NCI-H748 treated with DMSO at 0.1 percent for 48 hours (cell line): ENCODE measurements at places on chromosomes 12 and 14.

DNA sequence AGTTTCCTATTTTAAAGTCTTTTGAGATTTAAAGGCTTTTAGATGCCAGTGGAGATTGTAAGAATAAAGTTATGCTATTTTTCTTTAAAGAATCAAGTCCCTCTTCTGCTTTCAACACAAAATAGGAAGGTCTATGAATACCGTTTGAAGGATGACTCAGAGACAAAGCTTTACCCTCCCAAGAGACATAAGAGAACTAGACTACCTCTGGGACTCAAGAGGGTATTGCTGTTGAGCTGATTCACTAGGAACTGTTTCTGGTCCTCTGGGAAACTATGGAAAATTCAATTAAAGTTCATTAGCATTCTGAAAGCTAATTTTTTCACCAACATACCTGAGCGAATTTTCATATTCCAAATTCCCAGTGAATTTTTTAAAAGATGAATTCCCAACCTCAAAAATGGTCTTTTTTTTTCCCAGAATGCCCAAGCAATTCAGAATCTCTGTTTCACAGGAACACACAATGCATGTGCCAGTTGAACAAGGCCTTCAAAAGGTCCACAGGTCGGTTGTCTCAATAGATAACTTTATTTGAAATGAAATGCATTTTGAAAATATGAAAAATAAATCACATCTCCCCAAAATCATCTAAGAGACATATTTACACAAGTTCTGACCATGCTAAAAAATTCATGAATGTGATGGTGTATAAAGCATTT, 6.5 kb downstream of the PHLDA1 start:
- no peak for DNase-seq

- no peak for DNase-seq
Measured at GRCh38 chr14:100526632-100527031, 60.6 kb downstream of the BEGAIN start.

GRCh38 chr14:28773861-28774691, 7.5 kb downstream of the FOXG1 start:
- DNase-seq, result peak; percentile 90

DNA sequence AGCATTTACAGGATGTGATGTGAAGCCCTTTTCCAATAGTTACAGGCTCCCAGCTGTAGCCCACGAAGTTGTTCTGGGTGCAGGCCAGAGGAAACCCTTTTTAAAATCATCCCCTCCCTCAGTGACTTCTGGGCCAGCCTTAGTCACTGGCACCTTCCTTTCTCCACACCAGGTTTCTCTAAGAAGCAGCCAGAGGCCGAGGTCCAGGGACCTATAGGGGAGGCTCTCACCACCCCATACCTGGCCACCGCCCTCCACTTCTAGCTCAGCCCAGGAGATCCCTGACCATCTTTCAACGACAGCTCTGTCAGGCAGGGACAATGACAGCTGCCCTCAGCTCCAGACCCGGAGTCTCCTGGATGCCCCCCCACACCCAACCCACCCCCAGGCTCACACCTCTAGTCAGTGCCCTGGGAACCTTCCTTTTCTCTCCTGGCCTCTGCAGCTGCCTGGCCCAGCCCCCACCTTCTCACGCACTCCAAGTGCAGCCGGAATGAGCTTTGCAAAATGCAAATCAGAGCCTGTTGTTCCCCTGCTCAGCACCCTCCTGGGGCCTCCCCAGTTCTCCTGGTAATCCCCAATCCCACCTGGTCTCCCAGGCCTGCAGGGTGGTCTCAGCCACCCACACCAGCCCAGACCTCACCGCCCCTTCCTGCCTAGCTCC, 46.7 kb downstream of the TESC start:
- no peak for DNase-seq

- peak; percentile 17 for DNase-seq
Measured at GRCh38 chr12:114580306-114580705, 103.7 kb downstream of the TBX3 start.

GRCh38 chr14:90610346-90611040, 205.7 kb downstream of the TTC7B start:
- DNase-seq, result no peak

DNA sequence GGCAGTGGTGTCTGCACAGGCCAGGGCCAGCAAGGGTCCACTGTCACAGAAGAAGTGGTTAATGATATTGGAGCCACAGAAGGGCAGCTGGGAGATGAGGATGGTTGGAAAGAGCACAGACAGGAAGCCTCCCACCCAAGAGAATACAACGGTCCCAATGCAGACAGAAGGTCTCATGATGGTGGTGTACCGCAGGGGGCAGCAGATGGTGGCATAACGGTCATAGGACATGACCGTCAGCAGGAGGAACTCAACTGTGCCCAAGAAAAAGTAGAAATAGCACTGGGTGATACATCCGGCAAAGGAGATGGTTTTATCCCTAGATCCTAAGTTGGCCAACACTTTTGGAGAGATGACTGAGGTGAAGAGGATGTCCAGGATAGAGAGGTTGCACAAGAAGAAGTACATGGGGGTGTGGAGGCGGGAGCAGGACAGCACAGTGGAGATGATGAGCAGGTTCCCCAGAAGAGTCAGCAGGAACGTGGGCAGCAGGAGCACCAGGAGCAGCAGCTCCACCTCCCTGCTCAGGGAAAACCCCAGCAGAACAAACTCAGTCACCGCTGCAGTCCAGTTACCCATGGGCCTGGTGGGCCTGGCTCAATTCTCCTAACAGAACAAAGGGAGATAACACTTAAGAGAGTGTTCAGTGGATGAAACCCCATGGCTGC, 9.8 kb downstream of the OR6J1 start:
- DNase-seq, result no peak

DNA sequence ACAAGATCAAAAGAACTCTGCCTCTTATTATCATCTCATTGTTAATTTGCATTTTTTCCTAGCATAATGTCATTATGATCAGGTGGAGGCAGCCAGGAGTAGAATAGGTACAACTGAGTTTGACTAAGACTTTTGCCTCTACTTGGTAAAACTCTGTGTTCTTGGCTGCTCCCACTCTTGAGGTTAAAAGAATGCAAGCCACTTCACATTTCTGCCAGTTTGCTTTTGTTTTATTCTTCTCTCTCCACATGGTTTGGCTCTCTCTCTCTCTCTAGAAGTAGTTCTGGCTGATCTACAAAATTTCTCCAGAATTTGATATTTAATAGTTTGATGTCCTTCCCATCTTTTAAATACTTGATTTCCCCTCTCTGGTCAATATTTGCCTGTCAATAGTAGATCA, 170.7 kb upstream of the E2F7 start:
- DNase-seq, result no peak

- DNase-seq, result no peak
Measured at GRCh38 chr14:76612654-76613053, 148.6 kb upstream of the VASH1 start.

- DNase-seq, result no peak
Measured at GRCh38 chr14:85291731-85292130, 238.2 kb upstream of the FLRT2 start.

DNA sequence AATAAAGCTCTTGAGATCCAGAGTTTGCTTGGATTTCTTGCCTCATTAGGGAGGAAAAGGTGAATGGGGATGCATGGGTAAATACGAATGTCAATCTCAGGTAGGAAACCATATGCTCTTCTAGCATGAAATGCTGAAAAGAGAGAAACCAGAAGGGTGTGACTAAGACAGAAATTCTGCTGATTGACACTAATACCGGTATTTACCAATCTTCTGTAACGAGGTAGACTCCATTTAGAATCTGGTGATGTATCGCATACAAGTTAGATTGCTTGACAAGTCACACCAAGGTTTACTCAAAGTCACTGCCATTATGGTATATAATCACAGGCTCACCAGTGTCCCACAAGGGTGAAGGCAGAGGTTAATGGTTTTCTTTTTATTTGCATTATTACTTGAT, 337.9 kb downstream of the NRXN3 start:
- peak; percentile 47 for DNase-seq

- DNase-seq, result peak; percentile 55
Measured at GRCh38 chr12:98998697-98999299, 353.7 kb downstream of the APAF1 start.

DNA sequence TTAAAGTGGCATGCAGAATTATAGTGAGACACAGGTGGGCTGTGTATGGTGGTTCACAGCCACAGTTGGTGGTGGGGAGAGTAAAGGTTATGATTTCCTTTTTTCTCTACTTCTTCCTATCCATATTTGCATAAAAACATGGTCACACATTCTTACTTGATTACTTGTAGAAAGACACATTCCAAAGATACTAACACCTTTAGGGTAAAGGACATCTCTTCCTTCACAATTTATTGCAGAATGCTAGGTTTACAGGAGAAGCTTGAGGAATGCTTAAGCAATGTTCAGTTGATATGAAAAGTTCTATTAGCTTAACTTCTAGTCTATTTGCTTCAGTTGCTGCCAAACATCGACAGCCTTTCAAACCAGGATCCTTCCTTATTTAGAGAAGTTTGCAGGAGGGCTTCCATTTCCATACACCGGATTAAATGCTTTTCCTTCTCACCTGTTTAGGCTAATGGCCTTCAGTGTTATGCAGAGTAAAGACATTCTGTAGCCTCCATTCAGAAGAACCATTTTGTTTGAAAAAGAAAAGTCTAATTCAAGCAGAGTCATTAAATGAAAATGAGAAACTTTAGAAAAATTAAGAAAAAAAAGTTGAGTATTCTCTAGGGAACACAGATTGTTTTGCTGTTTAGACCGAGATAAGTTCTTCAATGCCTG, 2.6 kb upstream of the PHC1 start:
- no peak for DNase-seq

- DNase-seq, result no peak
Measured at GRCh38 chr12:46649433-46649832, 176.4 kb downstream of the SLC38A4 start.

- DNase-seq, result no peak
Measured at GRCh38 chr14:88519907-88520306, 34.9 kb downstream of the PTPN21 start.

DNA sequence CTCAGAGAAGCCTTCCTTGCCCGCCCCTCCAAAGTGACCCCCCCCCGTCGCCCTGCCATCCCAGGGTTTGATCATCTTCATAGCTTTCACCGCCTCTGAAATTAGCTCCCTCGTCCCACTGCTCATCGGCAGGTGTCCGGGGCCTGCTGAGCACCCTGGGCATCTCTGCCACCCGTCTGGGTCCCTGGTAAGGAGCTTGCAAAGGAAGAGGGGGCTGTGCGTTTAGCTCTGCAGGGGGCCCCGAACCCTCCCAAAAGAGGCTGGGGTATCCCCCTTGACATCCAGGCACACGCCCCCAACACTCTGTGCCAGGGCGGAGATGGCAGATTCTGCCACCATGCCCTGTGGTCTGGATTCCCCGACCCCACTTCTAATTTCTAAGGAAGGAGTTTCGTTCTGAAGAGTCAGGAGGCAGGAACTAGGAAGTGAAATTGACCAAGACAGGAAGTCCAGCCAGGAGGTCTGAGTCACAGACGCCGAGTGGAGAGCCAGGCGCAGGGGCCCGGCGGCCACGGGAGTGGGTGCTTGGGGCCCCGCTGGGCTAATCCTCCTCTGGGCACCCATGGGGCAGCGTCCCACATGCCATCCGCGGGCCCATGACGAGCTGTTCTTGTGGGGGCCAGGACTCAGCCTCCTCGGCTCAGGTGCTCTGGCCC, 95.7 kb downstream of the RFLNA start:
- no peak for DNase-seq

- DNase-seq, result no peak
Measured at GRCh38 chr12:91964501-91964900, 181.1 kb downstream of the BTG1 start.

GRCh38 chr14:73026243-73026844, 562 bp downstream of the ZFYVE1 start:
- DNase-seq, result no peak

GRCh38 chr14:75277008-75277814, 1.4 kb upstream of the FOS start:
- peak; percentile 63 for DNase-seq

GRCh38 chr14:61589691-61590581, 105.4 kb upstream of the HIF1A start:
- no peak for DNase-seq

GRCh38 chr14:66752109-66752508, 244.2 kb downstream of the GPHN start:
- DNase-seq, result no peak

- DNase-seq, result no peak
Measured at GRCh38 chr12:15118955-15119354, 102.3 kb downstream of the RERG start.

GRCh38 chr14:71060274-71060673, 153.0 kb downstream of the PCNX1 start:
- no peak for DNase-seq

- DNase-seq, result no peak
Measured at GRCh38 chr14:72883961-72884360, 9.9 kb downstream of the DPF3 start.

- DNase-seq, result no peak
Measured at GRCh38 chr12:31225656-31226535, 100.1 kb downstream of the SINHCAF start.

GRCh38 chr12:131825146-131825892, 2.9 kb upstream of the MMP17 start:
- DNase-seq, result no peak

DNA sequence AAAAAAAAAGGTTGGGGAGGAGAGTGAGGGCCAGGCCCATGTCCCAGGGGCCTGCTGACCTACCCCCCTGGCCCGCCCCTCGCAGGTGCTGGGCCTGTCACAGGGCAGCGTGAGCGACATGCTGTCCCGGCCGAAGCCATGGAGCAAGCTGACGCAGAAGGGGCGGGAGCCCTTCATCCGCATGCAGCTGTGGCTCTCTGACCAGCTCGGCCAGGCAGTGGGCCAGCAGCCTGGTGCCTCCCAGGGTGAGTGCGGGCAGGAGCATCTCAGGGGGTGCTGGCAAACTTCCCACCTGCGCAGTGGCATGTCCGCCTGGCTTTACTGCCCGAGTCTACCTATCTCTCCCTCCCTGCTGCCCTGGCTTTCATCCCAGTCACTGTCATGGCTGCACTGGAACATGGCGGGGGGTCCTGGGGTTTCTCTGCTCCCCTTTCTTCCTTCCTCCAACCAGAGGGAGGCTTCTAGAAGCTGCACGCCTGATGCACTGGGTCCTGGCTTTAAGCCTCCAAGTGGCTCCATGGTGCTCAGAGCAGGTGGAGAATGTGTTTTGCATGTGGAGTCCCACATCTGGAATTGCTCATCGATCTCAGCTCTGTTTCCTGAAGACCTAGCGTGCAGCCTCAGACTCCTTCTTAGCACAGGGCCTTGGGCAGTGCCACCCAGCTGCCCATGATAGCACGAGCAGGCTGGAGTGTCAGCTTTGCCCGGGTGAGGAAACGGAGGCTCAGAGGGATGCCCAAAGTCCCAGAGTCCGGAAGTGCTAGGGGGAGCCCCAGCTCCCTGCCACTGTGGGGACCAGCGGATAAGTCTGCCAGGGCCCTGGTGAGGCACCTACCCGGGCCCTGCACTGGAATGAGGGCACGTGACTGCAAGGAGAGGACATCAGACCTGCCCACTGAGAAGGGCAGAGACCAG, 46.3 kb downstream of the PHETA1 start:
- no peak for DNase-seq

- DNase-seq, result no peak
Measured at GRCh38 chr14:30456296-30456695, 102.7 kb upstream of the G2E3 start.

DNA sequence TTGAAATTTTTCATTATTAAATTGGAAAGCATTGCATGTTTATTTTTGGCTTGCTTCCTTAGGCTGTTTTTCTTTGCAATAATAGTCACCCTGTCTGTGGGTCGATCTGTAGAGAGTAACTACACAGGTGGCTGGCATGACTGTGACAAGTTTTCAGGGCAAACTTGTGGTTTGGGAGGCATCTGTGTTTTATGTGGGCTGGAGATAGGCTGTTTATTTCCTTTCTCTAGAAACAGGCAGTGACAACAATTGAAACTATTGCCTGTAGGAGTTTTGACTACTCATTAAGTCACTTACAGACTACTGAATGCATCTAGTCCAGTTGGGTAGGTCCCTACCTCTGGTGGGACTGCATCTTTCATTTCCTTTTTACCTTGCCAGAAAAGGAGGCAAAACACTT, 155.6 kb downstream of the DYRK2 start:
- DNase-seq, result no peak

- no peak for DNase-seq
Measured at GRCh38 chr14:104660597-104660996, 28.8 kb upstream of the INF2 start.
